ENCODE measurements at places on chromosomes 11 and 22. TPM values are rescaled to one million over a fixed set of nuclear protein-coding genes. Genes with fewer than 3 reads are reported as not detected.

BRSK2 gene
- total RNA-seq, result 1.1 TPM

DNA sequence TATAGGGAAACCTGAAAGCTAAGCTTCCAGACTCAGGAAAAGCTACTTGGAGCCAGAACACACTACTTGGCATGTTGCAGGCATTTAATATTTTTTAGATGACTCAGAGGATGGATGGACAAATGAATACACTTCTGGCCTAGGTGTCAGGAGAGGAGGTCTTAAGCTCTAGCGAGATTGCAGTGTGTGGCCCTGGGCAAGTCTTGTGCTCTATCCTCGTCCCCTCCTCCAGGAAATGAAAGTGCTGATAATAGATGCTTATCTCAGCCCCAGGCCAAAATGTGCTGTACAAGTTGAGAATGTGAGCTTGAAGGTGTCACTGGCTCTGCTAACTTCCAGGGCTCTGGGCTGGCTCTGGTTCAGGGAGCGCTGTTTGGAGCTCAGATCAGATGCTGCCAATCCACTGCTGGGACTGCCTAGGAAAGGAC, 136.3 kb downstream of the PKNOX2 start:
- no peak overlapping the region for H3K27ac ChIP-seq
- H3K27me3 ChIP-seq, result no peaks in the 10 kb centered on the region
- H3K36me3 ChIP-seq, result no peaks in the 10 kb centered on the region
- peak; percentile 41 for DNase-seq
- no peak overlapping the region for H3K4me3 ChIP-seq

GRCh38 chr11:6652182-6652581, 3.4 kb downstream of the DCHS1 start:
- no peak overlapping the region for H3K4me3 ChIP-seq
- H3K36me3 ChIP-seq, result no peaks in the 10 kb centered on the region
- peaks cover under 1% of the 10 kb centered on the region for H3K4me1 ChIP-seq
- H3K27me3 ChIP-seq, result peaks cover 3% of the 10 kb centered on the region
- no peak for DNase-seq
- H3K27ac ChIP-seq, result no peak overlapping the region

DNA sequence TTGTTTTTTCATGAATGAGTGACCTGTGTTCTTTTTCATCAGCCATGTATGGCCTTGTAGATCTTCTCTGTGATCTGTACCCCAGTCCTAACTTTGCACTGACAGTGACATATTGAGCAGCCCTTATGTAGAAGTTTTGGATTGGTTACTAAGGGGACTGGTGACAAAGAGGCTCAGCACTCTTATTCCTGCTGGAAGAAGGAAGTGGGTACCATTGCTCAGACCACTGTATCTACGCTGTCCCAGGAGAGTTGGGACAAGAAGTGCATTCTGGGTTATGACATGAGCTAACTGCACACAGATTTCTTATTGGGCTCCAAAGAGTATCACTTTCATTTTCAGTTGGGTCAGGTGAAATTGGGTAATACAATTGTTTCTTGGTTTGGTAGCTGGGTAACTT, 107.8 kb upstream of the RASSF10 start:
- no peak overlapping the region for H3K27ac ChIP-seq
- H3K36me3 ChIP-seq, result no peaks in the 10 kb centered on the region
- no peaks in the 10 kb centered on the region for H3K27me3 ChIP-seq
- H3K4me3 ChIP-seq, result no peak overlapping the region
- peaks cover 5% of the 10 kb centered on the region for H3K4me1 ChIP-seq
- no peak for DNase-seq

- no peak for DNase-seq
- no peak overlapping the region for H3K27ac ChIP-seq
- no peaks in the 10 kb centered on the region for H3K27me3 ChIP-seq
- H3K4me3 ChIP-seq, result no peak overlapping the region
- peaks cover 9% of the 10 kb centered on the region for H3K4me1 ChIP-seq
Measured at GRCh38 chr11:76803811-76804600, 20.9 kb downstream of the TSKU start.

Data from adrenal gland (tissue), 19 donors.